ENCODE measurements at places on chromosomes 2 and 18. TPM values are rescaled to one million over a fixed set of nuclear protein-coding genes. Genes with fewer than 3 reads are reported as not detected.

DYNC1I2 gene
- total RNA-seq: 94.2 TPM

RGPD4 gene
- not detected for total RNA-seq

ALPI gene
- total RNA-seq: not detected

ACMSD gene
- total RNA-seq: not detected

SYT4 gene
- not detected for total RNA-seq
